ENCODE measurements at places on chromosomes 16 and 17. TPM values are rescaled to one million over a fixed set of nuclear protein-coding genes. Genes with fewer than 3 reads are reported as not detected.

The KRT16 gene
- total RNA-seq, result not detected

GRCh38 chr17:39548494-39549225 lies 59.1 kb downstream of the NEUROD2 start:
- no peak for DNase-seq

DNA sequence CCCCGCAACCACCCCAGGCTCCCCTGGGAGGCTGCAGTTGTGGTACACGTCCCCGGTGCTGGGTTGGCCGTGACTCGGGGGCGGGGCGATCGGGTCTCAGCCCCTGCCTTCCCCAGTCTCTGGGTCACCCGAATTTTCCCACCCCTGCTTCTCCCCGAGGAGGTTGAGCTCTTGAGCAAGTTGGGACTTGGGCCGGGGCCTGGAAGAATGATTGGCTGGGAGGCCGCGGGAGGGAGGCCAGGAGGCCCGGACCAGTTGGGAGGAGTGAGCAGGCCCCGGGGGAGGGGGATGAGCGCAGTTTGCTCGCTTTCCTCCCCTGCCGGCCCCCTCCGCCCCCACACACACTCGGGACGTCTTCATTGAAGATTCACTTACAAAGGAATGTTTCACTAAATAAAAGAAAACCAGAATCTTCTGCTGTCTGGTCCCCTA lies 4.5 kb upstream of the HEXIM1 start:
- peak; percentile 55 for DNase-seq

DNA sequence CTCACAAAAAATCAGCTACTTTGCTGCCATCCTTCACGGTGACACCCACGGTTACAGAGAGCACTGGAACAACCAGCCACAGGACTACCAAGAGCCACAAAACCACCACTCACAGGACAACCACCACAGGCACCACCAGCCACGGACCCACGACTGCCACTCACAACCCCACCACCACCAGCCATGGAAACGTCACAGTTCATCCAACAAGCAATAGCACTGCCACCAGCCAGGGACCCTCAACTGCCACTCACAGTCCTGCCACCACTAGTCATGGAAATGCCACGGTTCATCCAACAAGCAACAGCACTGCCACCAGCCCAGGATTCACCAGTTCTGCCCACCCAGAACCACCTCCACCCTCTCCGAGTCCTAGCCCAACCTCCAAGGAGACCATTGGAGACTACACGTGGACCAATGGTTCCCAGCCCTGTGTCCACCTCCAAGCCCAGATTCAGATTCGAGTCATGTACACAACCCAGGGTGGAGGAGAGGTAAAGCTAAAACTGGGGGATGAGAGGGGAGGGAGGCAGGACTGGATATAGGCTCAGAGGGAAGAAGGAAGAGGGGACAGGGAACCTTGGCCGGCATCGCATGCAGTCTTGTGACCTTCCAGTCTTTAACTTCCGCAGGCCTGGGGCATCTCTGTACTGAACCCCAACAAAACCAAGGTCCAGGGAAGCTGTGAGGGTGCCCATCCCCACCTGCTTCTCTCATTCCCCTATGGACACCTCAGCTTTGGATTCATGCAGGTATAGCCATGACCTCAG lies 581 bp downstream of the CD68 start:
- no peak for DNase-seq

DNA sequence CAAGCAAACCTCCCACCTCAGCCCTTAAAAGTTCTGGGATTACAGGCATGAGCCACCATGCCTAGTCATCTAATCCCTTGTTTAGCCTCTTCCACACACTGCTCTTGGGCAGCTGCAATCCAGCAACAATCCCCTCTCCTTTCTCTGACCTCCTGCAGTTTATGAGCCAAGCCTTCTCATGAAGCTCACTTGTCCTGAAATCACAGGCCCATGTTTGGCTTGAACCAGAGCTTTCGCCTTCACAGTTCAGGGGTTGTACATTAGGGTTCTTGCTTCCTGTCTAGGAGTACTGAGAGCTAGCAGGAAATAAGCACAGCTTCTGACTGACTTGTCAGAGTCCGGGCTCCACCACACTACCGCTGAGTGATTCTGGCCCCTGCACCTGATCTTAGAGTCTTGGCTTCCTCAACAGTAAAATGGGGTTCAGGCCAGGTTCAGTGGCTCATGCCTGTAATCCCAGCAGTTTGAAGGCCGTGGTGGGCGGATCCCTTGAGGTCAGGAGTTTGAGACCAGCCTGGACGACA lies 16.3 kb downstream of the ERAL1 start:
- DNase-seq, result no peak

DNA sequence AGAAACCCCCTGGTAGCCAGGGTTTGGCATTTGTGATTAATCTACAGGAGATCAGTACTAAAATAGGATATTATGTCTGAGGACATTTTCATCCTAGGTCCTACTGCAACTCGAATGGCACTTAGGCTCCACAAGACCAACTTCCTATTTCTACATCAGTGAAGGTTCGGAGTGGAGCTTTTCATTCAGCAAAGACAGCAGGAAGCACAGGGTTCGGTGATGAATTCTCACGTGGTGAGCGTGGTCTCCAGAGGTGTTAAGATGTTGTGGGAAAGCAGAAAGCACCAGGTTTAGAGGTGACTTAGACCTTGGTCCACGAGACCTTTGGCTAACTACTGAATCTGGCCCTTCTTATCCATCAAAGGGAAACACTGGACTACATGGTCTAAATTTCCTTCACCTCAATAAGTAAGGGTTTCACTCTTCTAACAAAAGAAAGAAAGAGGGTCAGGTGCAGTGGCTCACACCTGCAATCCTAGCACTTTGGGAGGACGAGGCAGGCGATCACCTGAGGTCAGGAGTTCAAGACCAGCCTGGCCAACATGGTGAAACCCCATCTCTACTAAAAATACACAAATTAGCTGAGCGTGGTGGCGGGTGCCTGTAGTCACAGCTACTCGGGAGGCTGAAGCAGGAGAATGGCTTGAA lies 13.9 kb upstream of the HELZ start:
- no peak for DNase-seq

DNA sequence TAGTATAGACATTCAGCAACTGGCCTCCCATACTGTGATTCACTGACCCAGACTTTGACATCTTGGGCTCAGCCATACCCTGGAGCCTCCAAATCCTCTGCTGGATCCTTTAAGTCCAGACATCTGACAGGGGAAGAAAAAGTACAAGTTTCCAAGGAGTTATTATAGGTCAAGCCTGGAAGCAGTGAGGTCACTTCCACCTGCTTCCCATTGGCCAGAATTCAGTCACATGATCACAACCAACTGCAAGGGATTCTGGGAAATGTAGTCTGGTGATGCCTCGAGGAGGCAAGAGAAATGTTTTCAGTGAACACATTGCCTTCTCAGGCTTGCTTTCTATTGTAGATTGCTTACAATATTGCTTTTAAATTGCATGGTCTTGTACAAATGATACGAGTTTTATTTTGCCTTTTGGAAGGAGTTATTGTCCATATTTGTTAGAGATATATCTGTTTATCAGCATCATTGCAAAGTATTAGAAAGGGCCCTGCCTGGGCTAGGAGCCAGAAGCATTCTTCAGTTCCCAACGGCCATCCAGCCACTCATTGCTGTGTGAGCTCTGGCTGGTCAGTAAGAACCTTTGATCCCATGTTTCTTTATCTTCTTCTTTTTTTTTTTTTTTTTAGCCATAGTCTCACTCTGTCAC lies 696.9 kb downstream of the WWOX start:
- DNase-seq, result peak; percentile 73

DNA sequence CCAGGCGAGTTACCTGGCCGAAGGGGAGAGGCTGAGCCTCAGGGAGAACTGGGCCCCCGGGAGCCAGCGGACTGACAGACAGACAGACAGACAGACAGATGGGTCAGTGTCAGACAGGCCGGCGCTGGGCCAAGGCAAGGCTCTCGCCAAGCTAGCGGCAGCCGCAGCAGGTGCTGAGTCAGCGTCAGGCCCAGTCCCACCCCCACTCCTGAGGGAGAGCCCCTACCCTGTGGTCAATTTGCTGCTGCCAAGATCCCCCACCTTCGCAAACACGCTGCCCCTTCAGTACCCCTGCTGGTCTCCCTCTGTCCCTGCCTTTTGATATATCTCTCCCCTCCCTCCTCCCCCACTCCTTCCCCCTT lies 1.5 kb downstream of the FGF11 start:
- DNase-seq, result peak; percentile 66

- peak; percentile 51 for DNase-seq
Measured at GRCh38 chr17:48335858-48336500, 94.0 kb downstream of the SKAP1 start.

- DNase-seq, result no peak
Measured at GRCh38 chr16:50244140-50244503, 22.2 kb upstream of the ADCY7 start.

- no peak for DNase-seq
Measured at GRCh38 chr17:1590029-1590746, 27.6 kb upstream of the PITPNA start.

- no peak for DNase-seq
Measured at GRCh38 chr16:78389009-78389498, 289.6 kb downstream of the WWOX start.

DNA sequence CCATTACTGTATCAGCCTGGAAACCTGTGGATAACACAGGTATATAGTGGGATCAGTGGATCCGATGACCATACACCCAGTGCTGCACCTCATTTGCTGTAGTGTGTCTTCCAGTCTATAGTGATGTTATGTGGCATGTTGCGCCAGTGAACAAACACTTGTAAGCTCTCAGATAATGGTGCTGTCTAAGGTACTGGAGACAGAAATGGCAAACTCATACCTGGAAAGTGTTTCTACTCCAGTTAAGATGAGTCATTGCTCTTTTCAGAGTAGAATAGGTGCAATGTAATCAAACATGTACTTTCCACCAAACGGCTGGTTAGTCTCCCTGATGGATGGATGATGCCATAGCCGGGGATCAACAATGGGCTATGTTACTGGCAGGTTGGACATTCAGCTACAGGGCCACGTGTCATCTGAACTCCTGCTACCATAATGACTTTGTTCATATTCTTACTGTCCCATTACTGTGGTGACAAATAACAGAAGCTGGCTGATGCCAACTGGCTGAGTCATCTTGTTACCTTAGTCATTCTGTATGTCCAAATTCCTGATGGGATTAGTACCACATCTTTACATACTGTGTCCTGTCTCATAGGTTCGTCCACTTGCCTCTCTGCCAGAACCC lies 6.3 kb downstream of the CCL11 start:
- no peak for DNase-seq

All from neural progenitor cell (in vitro differentiated cells).